ENCODE measurements at places on chromosomes 2 and 18.

GRCh38 chr18:50776383-50776782 is 43.4 kb downstream of the MRO start:
- DNase-seq = no peak

DNA sequence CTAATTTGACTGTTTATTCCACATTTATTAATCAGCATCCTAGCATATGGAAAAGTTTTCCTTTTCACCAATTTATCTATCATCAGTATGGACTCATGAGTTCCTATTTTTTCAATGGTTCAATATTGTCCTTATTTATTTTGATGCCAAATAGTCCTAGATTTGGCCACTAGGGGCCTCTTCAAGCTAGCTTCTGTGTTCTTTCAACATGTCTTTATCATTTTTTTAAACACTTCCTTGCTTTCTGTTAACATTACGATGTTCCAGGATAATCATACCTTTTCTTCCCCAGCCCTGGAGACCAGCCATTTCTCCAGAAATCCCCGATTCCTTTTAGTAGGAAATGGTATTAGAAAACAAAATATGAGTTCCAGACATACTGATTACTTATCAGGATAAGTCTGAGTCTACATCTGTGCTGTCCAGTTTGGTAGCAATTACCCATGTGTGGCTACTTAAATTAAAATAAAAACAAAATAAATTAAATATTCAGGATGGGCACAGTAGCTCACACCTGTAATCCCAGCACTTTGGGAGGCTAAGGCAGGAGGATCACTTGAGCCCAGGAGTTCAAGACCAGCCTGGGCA is 70.6 kb downstream of the RPE start:
- DNase-seq = no peak

DNA sequence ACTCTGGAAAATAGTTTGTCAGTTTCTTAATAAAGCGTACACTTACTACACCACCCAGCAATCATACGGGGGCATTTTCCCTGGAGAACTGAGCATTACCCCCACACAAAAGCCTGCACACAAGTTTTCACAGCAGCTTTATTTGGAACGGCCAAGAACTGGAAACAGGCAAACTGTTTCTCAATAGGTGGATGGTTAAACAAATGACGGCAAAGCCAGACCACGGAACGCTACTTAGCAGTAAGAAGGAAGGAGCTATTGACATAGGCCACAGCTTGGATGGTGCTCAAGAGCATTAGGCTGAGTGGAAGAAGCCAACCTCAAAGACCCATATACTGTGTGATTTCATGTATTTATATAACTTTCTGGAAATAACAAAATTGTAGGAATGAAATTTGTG is 9.0 kb downstream of the MALL start:
- DNase-seq = no peak

DNA sequence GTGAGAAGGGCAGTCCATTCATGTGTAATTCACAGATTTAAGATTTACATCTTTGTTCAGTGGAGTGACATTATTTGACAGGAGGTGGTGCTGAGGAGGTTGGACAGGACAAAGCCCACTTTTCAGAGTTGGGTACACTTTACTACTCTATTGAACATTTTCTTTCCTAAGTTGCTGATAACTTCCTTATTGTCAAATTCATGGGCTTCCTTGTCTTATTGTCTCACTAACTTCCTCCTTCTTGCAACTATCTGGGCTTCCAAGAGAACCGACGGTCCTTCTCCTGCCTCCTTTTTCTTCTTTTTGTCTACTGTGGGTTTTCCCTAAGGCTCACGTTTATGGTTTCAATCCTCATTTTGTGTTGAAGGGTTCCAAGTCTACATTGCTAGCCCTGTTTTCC is 67.7 kb upstream of the DNMT3A start:
- no peak for DNase-seq

GRCh38 chr18:61727241-61728193 is 165.3 kb downstream of the RNF152 start:
- no peak for DNase-seq

GRCh38 chr2:166084301-166084700 is 43.5 kb downstream of the SCN1A start:
- DNase-seq = no peak

DNA sequence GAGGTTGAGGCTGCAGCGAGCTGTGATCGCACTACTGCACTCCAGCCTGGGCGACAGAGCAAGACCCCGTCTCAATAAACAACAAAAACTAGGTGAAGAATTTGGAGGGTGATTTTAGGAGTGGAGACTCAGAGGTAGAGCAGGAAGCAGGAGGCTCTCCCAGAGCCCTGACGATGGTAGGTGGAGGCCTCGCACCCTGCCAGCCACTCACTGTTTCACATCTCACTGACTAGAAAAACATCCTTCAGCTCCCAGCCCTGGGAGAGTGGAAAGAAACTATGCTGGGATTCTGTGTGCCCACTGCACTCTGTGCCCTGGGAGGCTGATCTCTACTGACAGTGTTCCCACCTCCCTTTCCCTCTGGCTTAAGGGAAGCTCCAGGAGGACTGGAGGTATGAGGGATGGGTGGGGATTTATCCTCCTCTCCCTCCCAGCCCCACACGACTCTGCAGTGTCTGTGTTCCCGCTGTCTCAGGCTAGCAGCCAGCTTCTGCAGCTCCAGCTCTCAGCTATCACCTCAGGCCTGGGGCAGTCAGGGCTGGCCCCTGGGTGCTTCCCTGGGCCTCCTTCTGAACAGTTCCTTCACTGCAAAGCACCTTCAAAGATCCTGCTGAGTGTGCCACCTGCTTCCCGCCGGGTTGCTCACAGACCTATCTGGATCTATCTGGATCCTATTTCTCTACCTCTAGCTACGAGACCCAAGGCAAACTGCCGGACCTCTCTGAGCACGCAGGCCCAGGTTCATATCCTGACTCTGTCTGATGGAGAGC is 9.6 kb downstream of the CIB4 start:
- DNase-seq = no peak

DNA sequence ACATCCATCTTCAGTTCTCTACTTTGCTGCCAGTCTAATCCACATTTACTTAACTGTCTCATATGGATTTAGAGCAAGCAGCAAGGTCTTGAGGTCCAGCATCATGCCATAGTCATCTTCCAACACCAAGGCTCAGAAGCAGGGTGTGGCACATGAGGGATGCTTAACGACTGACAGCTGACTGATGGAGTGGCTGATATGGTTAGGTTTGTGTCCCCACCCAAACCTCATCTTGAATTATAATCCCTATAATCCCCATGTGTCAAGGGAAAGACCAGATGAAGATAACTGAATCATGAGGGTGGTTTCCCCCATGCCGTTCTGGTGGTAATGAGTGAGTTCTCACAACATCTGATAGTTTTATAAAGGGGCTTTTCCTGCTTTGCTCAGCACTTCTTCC is 257.3 kb downstream of the NBAS start:
- DNase-seq = no peak

- DNase-seq = no peak
Measured at GRCh38 chr2:225895126-225895525, 495.6 kb downstream of the NYAP2 start.

GRCh38 chr2:169178364-169178763 is 109.0 kb downstream of the DHRS9 start:
- no peak for DNase-seq

DNA sequence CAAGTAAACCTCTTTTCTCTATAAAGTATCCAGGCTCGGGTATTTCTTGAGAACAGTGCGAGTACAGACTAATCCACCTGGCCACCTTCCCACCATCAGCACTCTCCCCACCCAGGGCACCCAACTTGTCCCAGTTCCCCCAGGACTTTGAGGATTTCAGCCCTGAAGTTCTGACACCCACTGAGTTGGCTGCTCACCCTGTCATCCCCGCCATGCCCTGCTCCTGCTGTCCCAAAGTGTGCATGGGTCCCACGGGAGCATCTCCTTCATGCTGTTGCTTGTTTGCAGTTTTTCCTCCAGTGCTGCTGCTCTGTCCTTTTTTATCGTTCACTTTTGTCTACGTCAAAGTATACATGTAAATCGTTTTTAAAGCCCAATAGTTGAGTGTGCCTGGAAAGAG is 273.9 kb downstream of the PHLPP1 start:
- DNase-seq = no peak

- DNase-seq = no peak
Measured at GRCh38 chr2:106521016-106521415, 33.9 kb downstream of the CD8B2 start.

- no peak for DNase-seq
Measured at GRCh38 chr18:30650499-30650898, 392.0 kb downstream of the DSC3 start.

DNA sequence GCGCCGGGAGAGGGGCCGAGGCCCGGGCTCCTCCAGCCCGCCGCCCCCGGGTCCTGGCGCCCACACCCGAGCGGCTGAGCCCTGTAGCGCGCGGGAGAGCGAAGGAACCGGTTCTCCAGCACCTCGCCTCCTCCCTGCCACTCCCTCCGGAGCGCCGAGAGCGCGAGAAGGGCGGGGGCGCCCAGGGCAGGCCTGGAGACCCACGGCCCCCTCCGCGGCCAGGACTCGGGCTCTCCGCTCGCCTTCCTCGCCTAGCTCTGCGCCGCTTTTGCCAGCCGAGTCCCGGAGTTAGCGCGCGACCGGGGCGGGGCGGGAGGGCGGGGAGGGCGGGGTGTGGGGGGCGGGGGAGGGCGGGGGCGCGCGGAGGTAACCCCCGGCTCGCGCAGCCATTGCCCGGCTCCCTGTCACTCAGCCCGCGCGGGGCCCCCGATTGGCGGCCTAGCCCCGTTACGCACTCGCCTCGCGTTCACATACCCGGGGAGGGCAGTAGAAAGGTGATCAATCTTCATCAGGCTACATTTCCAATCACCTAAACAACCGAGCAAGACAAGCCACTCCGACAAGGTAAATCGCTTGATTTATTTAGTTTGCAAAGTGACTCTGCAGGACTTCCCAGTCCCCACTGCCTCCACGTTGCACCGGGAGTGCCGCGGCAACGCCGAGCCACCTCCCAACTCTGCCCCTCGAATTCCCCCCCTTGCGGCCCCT is at the start of gene OTX1:
Gene OTX1, plus strand, starts transcription at position 497 of the 708 bp plus-strand sequence. CDS start 2,161 bp downstream, outside the sequence.
- DNase-seq = no peak

DNA sequence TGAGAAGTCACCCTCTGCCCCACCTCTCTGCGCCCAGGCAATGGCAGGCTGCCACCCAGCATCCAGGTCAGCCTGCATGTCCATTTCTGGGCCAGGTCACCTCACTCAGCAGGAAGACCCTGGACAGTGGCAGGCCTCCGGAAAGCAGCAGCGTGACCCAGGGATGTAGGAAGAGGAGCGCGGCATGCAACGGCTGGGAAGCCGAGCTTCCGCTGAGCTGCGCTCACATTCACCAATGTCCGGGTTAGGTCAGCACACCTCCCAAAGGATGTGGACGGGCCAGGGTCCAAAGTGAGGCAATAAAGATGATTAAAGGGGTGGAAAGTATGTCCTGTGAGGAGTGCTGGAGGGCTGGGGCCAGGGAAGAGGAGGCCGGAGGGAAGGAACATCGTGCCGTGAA is 174.5 kb downstream of the CTIF start:
- DNase-seq = no peak

GRCh38 chr2:105802587-105802986 is 57.9 kb downstream of the NCK2 start:
- peak; percentile 65 for DNase-seq

DNA sequence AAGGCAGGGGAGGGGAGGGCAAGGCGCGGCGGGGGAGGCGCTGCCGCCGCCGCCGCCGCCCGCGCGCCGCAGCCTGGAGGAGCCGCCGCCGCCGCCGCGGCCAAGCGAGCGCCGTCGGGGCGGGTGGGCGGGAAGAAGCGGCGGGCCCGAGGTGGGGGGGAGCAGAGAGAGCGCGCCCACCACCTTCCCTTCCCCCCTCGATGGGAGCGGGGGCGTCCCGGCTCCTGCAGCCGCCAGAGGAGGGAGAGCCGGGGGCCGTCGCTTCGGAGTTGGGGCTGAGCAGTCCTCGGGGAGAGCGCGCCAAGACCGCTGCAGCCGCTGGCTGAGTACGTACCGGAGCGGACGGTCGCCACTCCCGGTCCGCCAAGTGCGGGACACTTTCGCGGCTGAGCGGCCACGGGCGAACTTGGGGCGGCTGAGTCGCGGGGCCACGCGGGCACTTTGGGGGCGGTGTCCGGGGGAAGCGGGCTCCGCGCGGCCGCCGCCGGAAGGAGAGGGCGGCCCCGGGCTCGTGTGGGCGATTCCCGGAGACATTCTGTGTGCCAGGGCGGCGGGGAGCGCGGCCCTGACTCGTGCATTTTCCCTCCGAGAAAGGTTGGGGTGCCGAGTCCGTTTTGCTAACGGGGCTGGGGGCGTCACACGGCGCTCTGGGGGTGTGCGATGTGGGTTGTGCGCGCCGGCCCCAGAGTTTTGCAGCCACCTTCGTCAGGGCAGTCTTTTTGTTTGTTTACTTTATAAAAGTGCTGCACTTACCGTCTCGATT is at the start of gene NAB1:
Gene NAB1, plus strand, starts transcription at position 49 of the 763 bp plus-strand sequence. CDS start 10,094 bp downstream, outside the sequence.
- DNase-seq = peak; percentile 48

GRCh38 chr2:62858231-62858832 is 152.8 kb downstream of the EHBP1 start:
- DNase-seq = no peak

- DNase-seq = no peak
Measured at GRCh38 chr2:107407017-107407416, 419.7 kb upstream of the RGPD4 start.

Measured in activated T-helper 1 cell treated with anti-CD3 and anti-CD28 coated beads, Interleukin-2, amount 50 U/mL, for 16 hours (primary cell).